ENCODE measurements at places on chromosomes 5 and 9. TPM values are rescaled to one million over a fixed set of nuclear protein-coding genes. Genes with fewer than 3 reads are reported as not detected.

- no peaks in the 10 kb centered on the region for H3K36me3 ChIP-seq
- DNase-seq = no peak
- no peak overlapping the region for H3K27ac ChIP-seq
- no peak overlapping the region for H3K4me3 ChIP-seq
- no peaks in the 10 kb centered on the region for H3K4me1 ChIP-seq
These were observed 8.8 kb upstream of the OMD start for GRCh38 chr9:92432972-92433548.

Gene PCDHA12
- not detected for total RNA-seq

DNA sequence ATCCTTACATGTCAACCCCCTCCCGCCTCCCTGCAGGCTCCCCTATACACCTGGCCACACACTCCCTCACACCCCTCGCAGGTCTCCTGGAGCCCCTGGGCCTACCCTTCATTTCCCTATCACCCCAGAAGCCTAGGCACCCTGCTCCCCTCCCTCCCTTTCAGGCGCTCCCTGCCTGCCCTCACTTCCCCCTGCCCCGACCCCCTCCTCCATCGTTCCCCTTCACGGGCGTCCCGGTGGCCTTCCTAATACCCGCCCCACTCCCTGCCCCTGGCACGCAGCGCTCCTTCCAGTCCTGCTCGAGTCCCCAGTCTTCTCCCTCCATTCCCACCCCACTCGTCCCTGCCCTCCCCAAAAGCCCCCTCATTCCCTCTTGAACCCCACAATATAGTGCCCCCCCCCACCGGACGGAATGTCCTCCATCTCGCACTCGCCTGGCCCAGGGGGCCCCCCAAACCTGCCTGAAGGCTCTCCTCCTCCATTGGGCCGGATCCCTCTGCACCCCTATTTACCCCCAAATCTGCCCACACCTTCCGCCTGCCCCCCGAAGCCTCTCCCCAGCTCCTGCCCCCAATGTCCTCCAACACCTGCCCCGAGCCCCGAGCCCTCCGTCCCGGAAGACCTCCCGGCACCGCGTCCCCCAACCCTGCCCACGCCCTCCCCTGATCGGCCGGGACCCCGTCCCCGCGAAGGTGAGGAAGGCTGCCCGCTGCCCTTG is 746 bp downstream of the STRBP start:
- H3K36me3 ChIP-seq = no peaks in the 10 kb centered on the region
- no peak overlapping the region for H3K27ac ChIP-seq
- H3K4me3 ChIP-seq = peak overlapping the region; percentile 79
- H3K27me3 ChIP-seq = no peaks in the 10 kb centered on the region
- DNase-seq = no peak

Gene ANKRD33B
- total RNA-seq = 7.2 TPM

DNA sequence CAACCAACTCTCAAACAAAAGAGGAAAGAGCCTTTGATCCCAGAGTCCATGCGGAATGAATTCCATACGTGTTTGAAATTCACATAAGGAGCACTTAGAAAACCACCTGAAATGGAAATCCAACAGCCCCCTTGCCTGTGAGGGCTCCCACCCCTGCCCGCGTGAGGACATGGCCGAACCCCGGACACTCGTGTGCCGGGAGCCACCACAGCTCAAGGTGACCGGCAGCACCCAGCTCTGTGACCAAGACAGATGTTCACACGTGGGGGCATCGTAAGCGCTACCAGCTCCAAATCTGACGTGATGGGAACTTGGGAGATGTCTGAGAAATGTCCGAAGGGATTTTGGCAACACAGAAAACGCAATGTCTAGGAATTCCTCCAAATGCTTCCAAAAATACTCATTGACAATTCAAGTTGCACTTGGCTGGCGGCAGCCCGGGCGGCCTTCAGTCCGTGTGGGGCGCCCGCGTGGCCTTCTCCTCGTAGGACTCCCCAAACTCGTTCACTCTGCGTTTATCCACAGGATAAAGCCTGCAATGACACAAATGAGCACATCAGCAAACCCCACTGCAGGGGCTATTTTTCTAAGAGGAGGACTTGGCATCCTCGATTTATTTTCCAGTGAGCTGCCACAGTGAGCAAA is 23.2 kb upstream of the TERT start:
- DNase-seq = no peak
- H3K4me3 ChIP-seq = no peak overlapping the region
- H3K27ac ChIP-seq = no peak overlapping the region
- no peaks in the 10 kb centered on the region for H3K27me3 ChIP-seq

DNA sequence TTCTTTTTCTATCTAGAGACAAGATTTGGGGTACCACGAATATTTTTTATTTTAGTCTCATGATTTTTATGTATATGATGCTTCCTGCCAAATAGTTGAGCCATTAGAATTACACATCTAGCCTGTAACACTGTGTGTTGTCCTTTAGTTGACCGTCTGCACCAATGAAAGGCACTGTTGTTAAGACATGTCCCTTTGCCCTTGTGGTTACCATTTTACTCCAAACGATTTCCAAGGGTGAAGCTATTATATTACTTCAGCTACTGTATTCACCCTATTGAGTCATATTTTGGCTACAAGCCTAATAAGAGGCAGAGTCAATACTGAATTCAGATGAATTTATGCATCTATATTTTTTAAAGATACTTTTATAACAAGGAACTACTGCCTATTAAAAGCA is 207.6 kb downstream of the CETN3 start:
- H3K27me3 ChIP-seq = no peaks in the 10 kb centered on the region
- H3K27ac ChIP-seq = no peak overlapping the region
- no peaks in the 10 kb centered on the region for H3K36me3 ChIP-seq
- no peak overlapping the region for H3K4me3 ChIP-seq

- DNase-seq = no peak
- no peaks in the 10 kb centered on the region for H3K27me3 ChIP-seq
- no peak overlapping the region for H3K27ac ChIP-seq
- H3K36me3 ChIP-seq = no peaks in the 10 kb centered on the region
These were observed 129.1 kb downstream of the CACNA1B start for GRCh38 chr9:138006576-138007233.

Gene FOXB2
- total RNA-seq = not detected

- H3K4me1 ChIP-seq = peaks cover 6% of the 10 kb centered on the region
- H3K27me3 ChIP-seq = no peaks in the 10 kb centered on the region
- H3K4me3 ChIP-seq = no peak overlapping the region
- DNase-seq = no peak
These were observed 60.9 kb downstream of the NNT start for GRCh38 chr5:43663916-43664315.

Gene DIAPH1
- 65.8 TPM for total RNA-seq

- no peaks in the 10 kb centered on the region for H3K27me3 ChIP-seq
- no peaks in the 10 kb centered on the region for H3K36me3 ChIP-seq
- DNase-seq = no peak
- no peak overlapping the region for H3K27ac ChIP-seq
These were observed 50.2 kb upstream of the SLC30A5 start for GRCh38 chr5:69043655-69043996.

Gene NR3C1
- total RNA-seq = 18.4 TPM

DNA sequence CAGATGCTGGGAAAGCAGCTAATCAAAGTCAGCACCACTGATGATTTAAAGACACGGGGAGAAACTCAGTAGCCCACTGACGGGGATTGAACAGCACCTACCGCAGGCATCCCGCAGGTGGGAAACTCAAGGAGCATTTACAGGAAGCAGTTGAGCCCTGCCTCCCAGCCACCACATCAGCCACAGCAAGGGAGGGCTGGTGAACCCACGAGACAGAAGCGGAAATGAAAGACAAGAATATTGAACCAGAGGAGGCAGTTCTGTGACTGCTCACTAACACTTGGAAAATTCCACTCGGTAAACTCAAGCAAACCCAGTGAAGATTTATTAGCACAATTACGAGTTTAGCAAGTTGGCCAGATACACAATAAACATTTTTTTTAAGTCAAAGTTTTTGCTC is 10.6 kb upstream of the FAM163B start:
- no peaks in the 10 kb centered on the region for H3K4me1 ChIP-seq
- no peak overlapping the region for H3K4me3 ChIP-seq
- H3K27ac ChIP-seq = no peak overlapping the region
- no peaks in the 10 kb centered on the region for H3K36me3 ChIP-seq
- no peaks in the 10 kb centered on the region for H3K27me3 ChIP-seq
- no peak for DNase-seq

GRCh38 chr9:106921341-106921899 is 58.5 kb downstream of the ZNF462 start:
- H3K27me3 ChIP-seq = no peaks in the 10 kb centered on the region
- peak overlapping the region; percentile 12 for H3K27ac ChIP-seq
- peaks cover 24% of the 10 kb centered on the region for H3K36me3 ChIP-seq
- no peak for DNase-seq

DNA sequence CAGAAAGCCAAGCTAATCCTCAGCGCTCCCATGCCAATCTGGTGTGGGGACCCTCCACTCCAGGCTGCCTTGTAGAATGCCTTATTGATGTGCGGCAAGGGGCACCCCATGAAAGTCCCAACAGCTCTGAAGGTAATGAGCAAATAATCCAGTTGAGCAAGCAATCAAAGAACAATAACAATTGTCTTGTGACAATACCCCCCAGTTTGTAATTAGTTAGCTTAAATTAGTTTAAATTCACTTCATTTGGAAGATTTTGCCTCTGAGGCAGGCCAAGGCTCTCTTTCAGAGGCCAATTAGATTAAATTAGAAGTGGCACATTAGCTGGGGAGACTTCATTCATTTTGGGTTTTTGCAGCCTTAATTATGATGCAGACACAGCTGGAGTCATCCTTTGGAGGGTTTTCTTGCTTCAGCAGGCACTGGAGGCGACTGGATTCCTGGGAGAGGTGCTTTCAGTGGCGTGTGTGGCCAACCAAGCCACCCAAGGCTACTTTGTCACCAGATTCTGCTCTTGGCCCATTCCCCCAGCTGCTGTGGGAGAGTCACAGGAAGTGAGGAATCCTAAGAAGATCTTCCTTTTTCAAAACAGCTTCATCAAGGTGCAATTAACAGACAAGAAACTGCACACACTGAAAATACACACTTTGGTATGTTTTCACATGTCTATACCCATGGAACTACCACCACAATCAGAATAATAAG is 17.9 kb upstream of the FBP1 start:
- H3K4me3 ChIP-seq = no peak overlapping the region
- DNase-seq = no peak
- no peak overlapping the region for H3K27ac ChIP-seq
- H3K36me3 ChIP-seq = no peaks in the 10 kb centered on the region

Data from ascending aorta (tissue), 2 donors.